Tongue (tissue), 3 donors: ENCODE measurements at places on chromosomes 1 and 21. TPM values are rescaled to one million over a fixed set of nuclear protein-coding genes. Genes with fewer than 3 reads are reported as not detected.
A peak's percentile ranks its signal among the peaks of the same experiment; 100 is the strongest.

- DNase-seq = no peak
Observed at GRCh38 chr1:108077991-108078390, 113.0 kb upstream of the VAV3 start.

DNA sequence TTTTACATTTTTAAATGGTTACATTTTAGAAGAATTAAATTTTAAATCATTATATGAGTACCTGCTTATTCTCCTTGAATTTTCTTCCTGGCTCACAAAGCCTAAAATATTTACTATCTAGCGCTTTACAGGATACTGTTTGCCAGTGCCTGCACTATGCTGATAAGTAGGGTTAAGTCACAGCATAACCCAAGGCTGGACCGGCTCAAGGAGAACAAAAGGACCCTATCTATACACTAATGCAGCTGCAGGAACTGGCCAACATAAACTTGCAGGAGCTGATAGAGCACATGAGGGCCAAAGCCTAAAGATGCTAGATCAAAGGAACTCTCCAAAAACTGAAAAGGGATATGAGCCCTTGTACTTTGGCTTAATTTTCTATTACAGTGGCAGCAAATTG lies 1086.9 kb upstream of the TMPRSS15 start:
- DNase-seq = no peak

DNA sequence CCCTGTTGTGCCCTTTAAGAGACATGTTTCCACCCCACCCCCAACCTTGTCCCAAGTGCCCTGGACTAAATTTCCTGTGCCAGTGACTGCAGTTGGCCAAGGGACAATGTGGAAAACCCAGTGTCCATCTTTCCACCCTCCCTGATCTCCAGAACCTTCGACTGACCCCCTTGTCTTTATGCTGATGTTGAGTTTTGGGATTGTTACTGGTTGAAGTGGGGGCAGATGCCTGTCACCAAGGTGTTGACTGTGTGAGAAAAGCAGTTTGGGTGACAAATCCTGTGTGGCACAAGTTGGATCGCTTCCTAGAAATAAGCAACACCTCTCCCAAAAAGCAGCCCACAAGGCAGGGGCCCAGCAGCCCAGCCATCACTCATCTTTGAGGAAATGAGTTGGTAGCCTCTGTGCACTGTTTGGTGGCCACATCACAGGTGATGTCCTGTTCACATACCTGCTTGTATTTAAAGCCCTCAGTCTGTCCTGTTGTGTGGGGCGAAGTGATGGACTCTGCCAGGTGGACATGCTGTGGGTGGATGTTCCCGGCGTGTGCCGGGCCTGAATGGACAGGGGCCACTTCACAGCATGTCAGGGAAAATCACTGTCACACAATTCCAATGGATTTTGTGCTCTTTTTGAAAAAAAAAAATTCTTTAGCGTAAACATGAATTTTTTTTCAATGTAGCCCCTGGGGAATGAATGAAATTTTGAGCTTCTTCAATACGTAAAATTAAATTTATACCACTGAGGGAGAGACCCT lies 6.6 kb upstream of the MIIP start:
- DNase-seq = no peak

DNA sequence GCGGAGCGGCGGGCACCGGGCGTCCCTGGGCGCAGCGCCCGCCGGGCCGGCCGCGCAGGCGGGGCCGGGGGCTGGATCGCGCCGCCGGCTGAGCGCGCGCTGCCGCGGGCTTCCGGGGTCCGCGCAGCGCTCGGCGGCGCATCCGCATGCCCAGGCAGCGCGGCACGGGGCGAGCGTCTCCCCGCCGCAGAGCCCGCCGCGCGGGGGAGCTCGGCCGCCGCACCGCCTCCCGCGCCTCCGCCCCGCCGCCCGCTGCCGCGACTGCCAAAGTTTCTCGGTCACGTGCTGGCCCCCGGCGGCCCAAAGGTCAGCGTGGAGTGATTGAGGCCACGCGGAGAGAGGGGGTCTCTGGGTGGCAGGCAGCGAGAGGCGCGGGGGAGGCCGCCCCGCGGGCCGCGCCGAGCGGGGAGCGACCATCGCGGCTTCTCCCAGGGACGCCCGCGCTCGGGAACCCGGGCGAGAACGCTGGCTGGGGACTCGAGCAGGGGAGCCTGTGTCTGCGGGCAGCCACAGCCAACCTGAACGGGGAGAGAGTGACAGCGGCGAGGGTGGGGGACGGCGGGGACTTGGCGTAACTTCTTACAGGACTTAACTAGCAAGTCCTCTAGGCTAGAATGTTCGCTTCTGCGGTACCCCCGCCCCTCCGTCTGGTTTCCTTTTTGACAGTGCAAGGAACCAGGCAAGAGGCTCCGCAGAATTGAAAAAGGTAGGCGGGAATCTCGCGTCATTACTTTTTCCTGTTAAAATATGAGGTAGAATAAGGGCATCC lies at the start of gene ILDR2:
TSS of gene ILDR2 (minus strand) at position 180 of the 769 bp plus-strand sequence. CDS start 272 bp downstream, outside the sequence.
- peak; percentile 68 for DNase-seq

DNA sequence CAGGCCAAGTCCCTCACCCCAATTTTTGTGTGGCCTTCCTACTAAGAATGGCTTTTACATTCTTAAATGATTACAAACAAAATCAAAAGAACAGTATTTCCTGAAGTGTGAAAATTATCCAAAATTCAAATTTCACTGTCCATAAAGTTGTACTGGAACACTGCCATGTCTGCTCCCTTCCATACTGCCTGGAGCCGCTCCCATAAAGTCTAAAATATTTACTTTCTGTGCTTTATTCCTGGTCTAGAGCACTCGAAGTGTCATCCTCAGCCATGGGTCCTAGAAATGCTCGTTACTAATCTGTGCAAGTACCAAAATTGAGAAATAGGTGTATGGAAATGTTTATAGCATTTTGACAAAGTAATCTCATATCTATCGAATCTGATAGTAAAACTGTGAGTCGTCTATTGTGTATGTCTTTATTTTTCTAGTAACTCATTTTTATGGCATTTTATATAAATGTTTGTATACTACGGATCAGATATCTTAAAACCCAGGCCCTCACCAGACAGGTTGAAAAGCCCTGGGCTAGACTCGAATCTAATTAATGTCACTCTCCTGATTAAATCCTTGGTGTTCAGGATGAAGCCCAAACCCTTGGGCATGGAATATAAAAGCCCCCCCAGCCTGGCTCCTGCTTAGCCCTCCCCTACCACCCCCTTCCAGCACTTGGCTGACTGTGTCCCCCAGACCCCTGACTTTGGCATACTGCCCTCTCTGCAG lies 4.9 kb downstream of the LBR start:
- no peak for DNase-seq

Gene KRTAP11-1
- not detected for total RNA-seq

GRCh38 chr1:20936216-20936615 lies 149.1 kb upstream of the HP1BP3 start:
- no peak for DNase-seq

Gene TIE1
- 62.3 TPM for total RNA-seq

DNA sequence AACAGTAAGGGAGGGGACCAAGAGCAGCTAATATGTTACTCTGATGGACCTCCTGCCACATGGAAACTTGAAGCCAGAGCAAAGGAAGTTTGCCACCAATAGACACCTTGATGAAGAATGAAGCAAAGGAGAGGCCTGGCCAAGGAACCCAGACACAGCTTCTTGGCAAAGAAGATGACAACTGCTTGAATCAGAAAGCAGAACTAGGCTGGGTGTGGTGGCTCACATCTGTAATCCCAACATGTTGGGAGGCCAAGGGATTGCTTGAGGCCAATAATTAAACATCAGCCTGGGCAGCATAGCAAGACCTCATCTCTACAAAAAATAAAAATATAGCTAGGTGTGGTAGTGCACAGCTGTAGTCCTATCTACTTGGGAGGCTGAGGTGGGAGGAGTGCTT lies 31.7 kb upstream of the CAPZB start:
- DNase-seq = no peak

GRCh38 chr1:247453245-247453644 lies 4.7 kb downstream of the OR2B11 start:
- DNase-seq = no peak

DNA sequence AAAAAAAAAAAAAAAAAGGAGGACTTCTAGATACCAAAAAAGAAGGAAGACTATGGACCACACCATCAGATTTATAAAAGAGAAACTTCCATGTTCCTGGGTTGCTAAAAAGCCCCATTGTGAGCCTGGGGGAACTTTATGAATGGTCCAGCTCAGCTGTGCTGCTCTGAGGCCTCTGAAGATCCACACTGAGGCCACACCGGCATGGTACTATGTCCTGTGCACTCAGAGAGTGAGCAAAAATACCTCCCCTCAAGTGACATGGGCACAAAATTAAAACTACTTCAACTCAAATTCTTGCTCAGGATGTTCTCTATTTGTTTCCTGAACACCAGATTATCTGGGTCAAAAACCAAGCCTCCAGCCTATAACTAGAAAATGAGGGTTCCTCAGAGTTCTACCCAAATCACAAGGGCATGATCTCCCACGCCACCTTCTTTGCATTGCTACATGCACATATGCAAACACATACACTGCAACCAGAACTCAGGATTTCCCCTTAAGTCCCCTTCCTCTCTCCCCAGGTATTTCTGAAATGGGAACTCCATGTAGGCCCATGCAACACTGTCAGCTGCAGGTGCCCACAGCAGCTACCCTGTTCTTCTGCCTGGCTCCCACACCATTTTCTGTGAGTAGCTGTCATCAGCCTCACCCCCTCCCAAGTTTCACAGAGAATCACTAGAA lies 94.4 kb downstream of the SH3GLB1 start:
- DNase-seq = no peak

Gene AK5
- 4.8 TPM for total RNA-seq

Gene WDR64
- total RNA-seq = not detected

Gene ORC1
- total RNA-seq = 1.7 TPM

Gene TGFB2
- 40.1 TPM for total RNA-seq

Gene CASZ1
- 20.9 TPM for total RNA-seq

Gene LRRC53
- total RNA-seq = not detected

- DNase-seq = peak; percentile 51
Observed at GRCh38 chr1:30089024-30089430, 634.4 kb downstream of the MATN1 start.

DNA sequence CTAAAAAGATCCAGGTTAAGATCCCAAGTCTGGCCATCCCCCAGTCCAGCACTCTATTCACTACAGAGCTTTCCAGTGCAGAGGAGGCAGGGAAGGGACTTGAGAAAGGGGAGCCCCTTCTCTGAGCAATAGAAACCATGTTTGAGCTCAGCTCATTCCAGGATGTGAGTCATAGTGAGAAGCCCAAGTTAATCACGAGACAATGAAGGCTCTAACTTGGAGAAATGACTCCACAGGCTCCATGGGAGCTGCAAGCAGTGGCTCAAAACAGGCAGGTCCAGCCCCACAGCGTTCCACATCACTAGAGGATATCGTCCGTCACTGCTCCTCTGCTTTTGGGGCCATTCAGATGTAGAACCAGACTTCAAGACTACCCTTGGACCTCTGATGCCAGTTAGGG lies 59.1 kb downstream of the CAMK2N1 start:
- no peak for DNase-seq

DNA sequence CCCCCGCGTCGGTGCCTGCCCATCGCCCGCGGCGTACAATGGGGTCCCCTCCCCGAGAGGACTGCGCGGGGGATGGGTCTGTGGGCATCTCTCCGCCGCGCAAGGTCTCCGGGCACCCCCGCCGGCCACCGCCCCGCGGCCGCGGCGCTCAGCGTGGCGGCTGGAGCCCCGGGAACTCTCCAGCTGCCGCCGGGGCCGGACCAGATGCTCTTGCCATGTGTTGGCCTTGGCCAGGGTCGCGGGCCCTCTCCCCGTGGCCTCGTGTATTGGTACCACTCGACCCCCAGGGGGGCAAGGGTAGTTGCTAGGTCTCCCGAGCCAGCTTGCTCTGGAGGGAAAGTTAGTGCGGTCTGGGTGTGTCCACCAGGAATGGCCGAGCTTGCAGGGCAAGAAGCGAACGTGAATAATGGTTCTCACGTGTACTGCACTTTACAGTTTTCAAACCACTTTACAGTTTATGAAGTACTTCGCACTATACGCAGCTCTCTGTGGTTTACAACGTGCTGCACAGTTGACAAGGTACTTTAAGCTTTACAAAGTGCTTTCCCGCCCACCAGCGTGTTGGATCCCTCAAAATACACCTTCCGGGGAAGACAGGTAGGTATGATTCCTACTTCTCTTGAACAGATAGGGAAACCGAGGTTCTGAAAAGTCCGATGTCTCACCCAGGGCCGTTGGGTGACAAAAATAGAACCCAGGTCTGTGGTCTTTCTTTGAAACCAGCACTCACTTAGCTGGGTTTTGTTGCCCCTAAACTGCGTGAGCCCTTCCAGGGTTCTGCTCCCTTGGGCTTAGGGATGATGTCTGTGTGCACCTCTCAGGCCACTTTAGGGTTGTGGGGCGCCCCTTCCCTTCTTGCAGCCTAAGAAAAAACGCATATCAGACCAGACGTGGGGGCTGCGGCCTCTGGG lies 1.2 kb downstream of the EPHB2 start:
- DNase-seq = no peak

Gene FMOD
- 57.1 TPM for total RNA-seq

DNA sequence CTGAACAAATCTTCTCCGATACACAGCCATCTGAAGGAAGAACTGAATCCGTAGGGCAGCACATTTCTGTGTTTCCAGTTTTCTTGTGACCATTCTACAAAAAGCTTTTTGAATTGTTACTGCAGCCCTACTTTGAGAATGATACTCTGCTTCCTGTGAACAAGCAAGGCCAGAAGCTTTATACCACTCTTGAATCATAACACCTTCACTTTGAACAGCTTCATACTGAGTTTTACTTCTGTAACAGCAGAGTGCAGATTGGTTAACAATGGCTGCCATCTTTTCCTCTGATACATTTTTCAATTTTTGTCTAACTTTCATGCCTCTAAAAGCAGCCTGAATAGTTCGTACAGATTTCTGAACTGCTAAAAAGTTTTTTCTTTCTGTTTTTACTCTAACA lies 33.6 kb upstream of the F13B start:
- no peak for DNase-seq

DNA sequence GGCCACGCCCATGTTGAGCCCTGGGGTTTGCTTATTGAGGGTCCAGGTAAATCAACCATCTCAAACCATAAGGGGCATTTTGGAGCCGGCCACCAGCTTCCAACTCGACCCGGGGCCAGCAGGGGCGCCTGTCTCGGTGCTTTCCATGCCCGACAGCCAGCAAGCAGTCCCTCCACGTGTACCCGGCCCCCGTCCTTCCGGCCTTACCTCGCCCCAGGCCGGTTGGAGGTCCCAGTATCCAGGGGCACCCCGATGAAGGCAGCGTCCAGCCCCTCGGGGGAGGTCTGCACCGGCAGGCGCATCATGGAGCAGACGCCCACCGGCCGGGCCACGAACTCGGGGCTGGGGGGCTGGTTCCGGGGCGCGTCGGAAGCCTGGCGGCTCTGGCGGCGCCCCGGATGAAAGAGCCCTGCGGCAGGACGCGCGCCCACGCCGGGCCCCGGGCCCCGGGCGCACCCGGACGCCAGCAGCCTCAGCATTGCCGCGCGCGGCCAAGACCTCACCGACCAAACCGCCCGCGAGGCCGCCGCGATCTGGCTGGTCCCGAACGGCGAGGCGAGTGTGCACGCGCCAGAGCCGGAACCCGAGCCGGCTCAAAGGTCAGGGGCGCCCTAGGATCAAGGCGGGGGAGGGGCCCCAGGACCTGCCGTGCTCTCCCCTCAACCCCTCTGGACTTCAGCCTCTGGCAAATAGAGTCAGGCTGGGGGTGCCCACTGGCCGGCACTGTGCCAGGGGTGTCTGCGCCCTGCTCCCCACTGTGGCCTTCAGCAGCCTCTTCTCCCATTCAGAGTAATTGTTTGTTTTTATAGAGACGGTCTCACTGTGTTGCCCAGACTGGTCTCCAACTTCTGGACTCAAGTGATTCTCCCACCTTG lies at the start of gene AGMAT:
TSS of gene AGMAT (minus strand) at position 563 of the 875 bp plus-strand sequence. CDS start at position 479, 84 bp downstream.
- no peak for DNase-seq

- no peak for DNase-seq
Observed at GRCh38 chr1:216425577-216425976, 2.3 kb upstream of the USH2A start.

Gene KRTAP24-1
- total RNA-seq = not detected

Gene TPTE
- not detected for total RNA-seq
